ENCODE measurements at places on chromosomes 5 and 9.

- no peak for DNase-seq
Measured at GRCh38 chr5:66442951-66443445, 153.2 kb upstream of the MAST4 start.

DNA sequence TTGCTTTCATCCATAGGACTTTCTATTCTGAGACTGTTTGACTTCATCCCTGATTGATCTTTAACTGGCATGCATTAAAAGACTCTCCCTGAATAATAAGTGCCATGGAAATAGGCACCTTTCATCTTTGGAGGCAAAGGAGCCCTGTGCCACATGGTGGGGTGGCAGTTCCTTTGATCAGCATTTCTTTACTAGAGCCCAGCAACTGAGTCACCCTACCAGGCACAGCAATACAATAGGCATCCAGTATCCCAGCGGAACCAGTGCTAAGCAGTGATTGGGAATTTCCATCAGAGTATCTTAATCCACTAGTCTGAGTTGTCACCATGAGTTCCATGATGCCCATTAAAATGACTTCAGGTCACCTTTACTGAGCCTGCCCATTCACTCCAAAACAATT lies 476.1 kb upstream of the MPDZ start:
- DNase-seq = no peak

GRCh38 chr9:129490583-129491486 lies 130.1 kb downstream of the C9orf50 start:
- no peak for DNase-seq

DNA sequence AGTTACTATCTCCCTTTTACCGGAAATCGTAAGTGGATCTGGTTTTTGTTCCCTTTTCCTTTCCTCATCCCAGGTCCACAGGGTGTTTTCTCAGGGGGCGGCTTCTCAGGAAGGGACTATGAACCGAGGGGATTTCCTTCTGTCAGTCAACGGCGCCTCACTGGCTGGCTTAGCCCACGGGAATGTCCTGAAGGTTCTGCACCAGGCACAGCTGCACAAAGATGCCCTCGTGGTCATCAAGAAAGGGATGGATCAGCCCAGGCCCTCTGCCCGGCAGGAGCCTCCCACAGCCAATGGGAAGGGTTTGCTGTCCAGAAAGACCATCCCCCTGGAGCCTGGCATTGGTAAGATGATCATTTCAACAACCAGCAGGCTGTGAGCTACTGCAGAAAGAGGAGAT lies 75.8 kb downstream of the GOLPH3 start:
- no peak for DNase-seq

GRCh38 chr5:172902497-172903472 lies 56.4 kb upstream of the RPL26L1 start:
- peak; percentile 72 for DNase-seq

DNA sequence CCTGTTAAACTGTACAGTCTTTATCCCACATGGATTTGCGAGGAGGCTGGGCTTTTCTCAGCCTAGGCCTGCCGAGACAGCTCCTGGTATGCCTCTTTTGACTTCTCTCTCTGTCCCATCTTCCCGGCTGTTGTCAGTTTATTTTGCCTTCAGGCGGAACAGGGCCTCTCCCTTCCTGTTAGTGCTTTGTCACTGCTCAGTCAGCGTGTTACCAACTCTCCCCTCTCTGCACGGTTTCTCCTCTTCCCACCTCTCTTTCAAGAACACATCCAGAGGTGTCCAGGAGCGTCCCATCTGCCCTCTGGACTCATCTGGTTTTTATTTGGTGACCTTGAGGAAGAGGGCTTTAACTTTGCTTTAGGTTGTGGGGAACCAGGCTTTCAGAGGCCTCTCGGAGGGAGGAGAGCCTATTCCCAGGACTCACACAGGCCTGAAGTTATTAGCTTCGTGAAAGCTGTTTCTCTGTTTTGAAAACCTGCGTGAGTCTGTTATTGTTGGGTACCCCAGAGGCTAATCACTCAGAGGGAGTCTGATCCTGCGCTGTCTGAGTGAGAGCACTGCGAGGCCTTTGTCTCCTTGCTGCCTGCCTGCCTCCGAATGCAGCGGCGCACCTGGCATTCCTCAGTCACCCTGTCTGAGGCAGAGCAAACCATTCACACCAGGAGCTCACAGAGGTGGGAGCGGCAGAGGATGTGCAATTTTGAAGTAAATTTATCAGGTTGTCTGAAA lies 234.4 kb upstream of the MPDZ start:
- DNase-seq = peak; percentile 6

DNA sequence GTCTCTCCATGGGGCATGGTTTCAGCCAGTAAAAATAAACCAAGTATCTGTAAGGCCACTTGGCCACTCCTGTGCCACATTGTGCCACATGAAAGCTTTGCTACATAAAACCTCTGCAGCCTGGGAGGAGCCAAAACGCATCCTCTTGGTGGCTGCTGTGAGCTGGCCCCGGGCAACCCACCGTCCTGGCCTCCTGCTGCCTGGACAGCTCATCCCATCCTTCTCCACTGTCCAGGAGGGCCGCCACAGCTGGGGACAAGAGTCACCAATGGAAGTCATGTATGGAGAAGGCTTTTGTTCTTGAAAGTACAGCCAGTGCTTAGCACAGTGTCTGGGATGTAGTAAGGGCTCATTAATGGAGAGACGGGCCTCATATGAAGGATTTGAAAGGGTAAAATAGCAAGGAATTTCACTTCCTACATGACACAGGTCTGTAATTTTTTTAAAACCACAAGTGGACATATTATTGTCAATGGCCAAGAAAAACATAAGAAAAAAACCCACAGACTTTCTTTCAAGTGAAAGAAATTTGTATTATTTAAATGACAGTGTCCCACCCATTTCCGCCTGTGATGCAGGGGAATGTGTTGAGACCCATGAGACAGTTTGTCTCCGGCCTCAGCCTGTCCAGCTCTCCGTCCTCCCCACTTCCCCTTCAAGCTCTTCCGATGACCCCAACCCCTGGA lies 6.6 kb downstream of the PTGES start:
- no peak for DNase-seq

DNA sequence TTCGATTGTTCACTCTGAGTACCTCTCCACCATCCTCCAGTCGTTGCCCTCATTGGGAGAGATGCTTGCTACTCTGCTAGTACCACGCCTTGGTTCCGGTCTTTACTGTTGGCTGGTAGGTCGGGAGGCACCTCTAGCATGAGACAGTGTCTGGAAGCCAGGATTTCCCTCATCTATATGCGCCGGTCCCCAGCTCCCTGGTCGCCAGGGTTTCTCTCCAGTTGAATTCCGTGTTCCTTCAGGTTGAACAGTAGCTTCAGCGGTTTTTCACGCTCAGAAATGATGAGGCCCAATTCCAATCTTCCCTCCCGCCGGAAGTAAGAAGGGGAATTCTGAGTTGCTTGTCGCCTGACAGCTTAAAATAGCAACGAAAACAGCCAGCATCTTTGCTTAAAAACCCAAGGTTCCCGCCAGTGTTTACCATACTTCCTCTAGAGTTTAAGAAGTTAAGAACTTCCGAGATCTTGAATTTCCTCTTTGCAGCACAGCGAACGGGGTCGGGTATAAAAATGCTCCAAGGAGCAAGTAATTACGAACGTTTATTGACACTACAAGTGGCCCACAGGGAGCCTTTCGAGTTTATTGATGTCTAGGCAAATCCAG lies 1.3 kb upstream of the ST8SIA4 start:
- DNase-seq = peak; percentile 11

DNA sequence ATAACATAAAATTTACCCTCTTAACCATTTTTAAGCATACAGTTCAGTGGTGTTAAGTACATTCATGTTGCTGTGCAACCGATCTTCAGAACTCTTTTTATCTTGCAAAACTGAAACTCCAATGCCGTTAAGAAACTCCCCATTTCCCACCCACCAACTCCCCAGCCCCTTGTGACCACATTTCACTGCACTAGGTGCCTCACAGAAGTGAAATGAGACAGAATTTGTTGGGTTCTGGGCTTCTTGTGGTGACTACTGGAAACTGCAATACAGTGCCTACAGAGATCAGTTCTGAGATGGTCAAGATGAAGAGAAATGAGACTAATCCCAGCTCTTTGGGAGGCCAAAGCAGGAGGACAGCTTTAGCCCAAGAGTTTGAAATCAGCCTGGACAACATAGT lies 202.1 kb upstream of the SLC30A5 start:
- no peak for DNase-seq

GRCh38 chr5:60346393-60346792 lies 353.6 kb downstream of the DEPDC1B start:
- no peak for DNase-seq

- peak; percentile 82 for DNase-seq
Measured at GRCh38 chr9:37913480-37914153, 9.7 kb upstream of the SLC25A51 start.

GRCh38 chr9:129220771-129221170 lies 42.7 kb upstream of the IER5L start:
- DNase-seq = no peak

Measured in HEK293T (cell line).